ENCODE measurements at places on chromosomes 7 and 10.

- DNase-seq, result no peak
These were observed 275.2 kb downstream of the AUTS2 start for GRCh38 chr7:69873512-69873911.

DNA sequence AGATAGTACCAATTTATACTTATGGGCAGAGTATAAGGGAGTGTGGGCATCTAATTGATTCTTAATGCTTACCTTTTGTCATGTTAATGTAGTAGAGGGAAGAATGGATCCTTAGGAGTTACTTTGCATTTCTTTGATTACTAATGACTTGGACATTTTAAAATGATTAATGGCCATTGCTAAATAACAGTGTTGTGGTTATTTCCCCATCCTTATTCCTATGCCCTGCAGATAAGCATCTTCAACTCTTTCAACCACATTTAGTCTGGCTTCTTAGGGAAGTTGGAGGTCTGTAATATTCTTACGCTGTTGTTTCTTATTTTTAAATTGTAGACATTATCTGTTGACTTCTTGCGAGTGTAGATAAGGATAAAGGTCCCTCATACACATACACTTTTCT lies 37.2 kb downstream of the KAT6B start:
- no peak for DNase-seq

GRCh38 chr10:103333934-103334520 lies 16.9 kb downstream of the PCGF6 start:
- no peak for DNase-seq

- DNase-seq, result no peak
These were observed 228.6 kb downstream of the GLRX3 start for GRCh38 chr10:130364631-130365411.

GRCh38 chr10:63703740-63704345 lies 182.6 kb downstream of the REEP3 start:
- no peak for DNase-seq

DNA sequence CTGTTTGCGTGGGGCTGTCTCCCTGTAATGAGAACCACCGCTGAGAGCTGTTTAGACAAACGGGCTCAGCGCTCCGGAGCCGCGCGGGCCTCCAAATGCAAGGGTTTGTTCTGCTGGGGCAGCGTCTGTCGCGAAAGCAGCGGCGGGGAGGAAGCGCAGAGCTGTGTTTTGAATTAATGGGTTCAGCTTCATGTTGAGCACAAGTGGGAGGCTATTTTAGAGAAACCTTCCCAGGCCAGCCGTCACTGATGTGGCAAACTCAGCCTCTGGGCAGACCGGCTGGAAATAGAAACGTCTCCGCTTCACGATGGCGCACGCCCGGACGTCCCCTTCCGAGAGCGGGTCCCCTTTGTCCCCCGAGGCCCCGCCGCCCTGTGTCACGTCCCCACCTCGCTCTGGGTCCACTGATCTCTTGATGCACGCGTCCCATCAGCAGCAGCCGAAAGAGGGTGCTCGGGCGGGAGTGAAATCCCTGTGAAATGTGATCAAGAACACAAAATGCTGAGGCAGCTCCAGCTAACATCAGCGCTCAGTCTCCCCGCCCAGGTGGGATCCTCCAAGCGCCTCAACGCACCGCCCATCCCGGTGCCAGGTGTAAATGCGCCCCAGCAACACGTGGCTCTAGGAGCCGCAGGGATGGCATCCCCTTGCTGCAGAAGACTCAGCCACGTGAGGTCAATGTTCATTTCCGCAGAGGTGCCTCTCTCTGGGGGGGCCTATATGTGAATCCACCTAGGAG lies 44.9 kb downstream of the BAMBI start:
- peak; percentile 66 for DNase-seq

DNA sequence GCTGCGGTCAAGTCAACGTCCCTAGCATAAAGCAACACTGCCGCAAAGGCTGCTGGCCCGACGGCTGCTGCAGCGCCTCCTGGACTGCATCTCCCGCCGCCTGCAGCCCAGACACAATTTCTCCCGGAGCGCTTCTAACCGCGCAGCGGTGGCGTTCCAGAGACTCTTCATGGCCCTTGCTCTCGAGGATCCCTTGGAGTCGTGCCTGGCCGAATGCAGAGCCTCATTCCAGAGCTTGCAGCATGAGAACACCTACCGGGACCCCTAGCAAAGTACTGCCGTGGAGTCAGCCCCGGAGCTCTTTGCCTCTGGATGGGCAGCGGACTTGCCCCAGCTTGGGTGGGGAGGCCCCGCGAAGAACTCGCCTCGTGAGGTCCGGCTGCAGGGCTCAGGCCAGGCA lies 79.7 kb upstream of the ZNF32 start:
- no peak for DNase-seq

- no peak for DNase-seq
These were observed 21.2 kb downstream of the GLCCI1 start for GRCh38 chr7:7989616-7990440.

DNA sequence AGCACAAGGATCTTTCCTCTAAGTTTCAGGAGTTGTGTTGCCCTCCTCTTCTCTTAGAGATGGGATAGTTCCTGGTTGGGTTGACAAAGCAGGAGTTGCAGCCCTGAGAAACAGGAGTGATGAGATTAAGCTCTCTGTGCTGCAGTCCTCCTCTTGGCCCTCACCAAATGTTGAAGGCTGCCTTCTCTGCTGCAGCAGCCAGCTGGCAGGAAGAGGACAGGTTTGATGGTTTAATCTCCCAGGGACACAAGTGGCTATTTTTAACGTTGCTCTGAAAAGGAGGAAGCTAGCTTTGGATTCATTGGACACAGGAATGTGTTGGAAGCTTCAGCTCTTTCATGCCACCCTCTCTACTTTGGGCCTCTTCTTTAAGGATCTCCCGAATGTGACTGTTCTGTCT lies 9.4 kb downstream of the STRIP2 start:
- DNase-seq, result peak; percentile 23

DNA sequence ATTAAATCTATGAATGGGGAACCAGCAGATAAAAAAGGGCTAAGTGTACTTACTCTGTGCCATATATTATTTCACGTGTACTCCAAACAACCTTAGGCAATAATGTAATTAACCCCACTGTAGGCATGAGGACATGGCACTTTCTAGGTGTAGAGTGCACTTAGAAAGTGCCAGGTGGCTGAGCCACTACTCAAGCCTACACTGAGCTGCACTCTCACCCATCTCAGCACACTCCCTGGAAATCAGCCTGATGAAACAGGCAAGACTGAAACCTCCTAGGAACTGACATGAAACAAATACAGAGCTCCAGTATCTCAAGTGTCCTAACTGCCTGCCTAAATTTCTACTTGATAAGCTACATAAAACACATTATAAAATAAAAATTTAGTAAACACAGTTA lies 147.4 kb downstream of the KMT2E start:
- no peak for DNase-seq

GRCh38 chr7:117427258-117427701 lies at the start of gene ASZ1:
ASZ1 (minus strand) TSS chr7:117427493; CDS start chr7:117427460, 33 bp downstream.
- no peak for DNase-seq

GRCh38 chr10:104307576-104308438 lies 30.5 kb downstream of the ITPRIP start:
- no peak for DNase-seq

DNA sequence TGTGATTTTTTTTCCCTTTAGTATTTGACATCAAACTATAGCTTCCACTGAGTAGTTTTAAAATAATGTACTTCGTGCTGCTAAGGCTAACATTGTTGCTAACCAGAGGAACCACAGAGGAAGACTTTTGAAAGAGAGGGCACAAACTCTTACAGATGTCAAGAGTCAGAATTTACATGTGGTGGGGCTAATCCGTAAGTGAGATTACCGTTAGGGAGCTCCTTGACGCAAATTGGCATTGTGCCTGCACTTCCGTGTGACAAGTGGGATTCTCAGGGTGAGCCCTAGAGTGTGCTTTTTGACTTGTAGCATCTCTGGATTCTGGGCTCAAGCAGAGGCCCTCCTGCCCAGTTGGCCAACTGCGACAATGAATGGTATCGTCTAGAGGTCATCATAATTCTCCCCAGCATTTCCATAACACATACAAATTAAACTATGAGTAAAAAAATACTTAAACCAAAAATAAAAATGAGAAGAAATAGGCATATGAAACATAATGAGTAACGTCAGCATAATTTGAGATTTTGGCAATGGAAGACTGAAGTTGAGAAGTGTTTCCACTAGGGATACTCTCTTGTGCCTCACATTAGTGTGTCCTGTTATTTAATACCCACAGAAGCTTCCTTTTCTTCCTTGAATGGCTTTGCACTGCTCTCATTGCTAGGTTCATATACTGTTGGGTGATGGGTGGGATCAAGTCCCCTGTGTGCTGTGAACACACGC lies 164.0 kb downstream of the SDK1 start:
- no peak for DNase-seq

GRCh38 chr10:87694011-87694794 lies 34.5 kb downstream of the PAPSS2 start:
- no peak for DNase-seq

GRCh38 chr7:132130497-132130896 lies 445.8 kb downstream of the PLXNA4 start:
- DNase-seq, result no peak

DNA sequence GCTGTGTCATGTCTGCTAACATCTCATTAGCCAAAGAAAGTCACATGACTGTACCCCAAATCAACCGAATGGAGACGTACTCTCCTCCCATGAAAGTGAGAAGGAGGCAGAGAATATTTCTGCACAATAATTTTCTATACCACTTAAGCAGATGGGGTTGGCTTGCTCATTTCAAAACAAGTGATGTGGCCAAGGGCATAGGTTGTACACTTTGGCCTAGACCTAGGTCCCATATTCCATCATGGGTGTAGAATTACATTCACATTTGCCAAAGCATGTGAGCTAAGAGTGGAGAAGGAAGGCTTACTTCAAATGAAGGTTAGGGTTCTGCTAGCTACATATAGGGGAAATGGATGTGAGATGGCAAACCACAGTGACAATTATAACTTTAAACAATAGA lies 83.0 kb downstream of the ZNF365 start:
- no peak for DNase-seq

DNA sequence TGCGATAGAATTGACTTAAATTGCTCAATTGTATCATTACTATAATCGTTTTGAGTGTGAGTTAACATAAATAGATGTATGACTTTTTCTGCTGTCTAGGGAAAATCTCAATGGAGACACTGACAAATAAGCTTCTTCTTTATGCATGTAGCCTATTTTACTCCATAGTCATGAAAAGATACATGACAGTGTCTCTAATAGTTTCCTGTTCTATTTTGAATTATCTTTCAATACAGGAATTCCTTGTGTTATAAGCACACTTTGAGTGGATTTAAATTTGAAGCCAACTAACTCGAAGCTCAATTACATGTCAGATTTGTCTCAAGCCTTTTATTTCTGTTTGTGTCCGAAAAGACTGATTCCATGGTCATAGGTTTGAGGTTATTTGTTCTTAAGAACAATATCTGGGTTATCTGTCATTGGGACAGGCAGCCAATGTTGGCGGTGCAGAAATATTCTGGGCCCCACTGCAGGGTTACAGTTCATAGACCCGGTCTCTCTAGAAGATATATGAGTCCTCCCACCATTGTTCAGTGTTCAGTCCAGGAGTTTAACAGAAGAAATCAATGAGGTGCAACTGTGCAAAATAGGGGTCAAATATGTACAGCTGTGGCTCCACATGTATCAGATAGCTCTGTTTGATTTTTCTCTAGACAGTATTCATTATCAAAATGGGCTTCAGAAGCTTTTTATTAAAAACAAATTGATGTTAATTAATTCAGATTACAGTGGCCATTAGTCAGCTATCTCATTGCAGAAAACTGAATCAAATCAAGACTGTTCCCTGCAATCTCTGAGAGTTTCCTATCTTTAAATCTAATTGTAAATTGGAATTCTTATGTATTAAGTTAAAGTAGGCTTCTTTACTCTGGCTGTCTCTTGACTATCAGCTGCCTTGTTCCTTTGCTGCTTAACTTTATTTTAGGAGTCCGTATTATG lies 1238.8 kb downstream of the NXPH1 start:
- DNase-seq, result no peak

- no peak for DNase-seq
These were observed 89.1 kb upstream of the HABP2 start for GRCh38 chr10:113463777-113464176.

- DNase-seq, result no peak
These were observed 75.8 kb downstream of the MPLKIP start for GRCh38 chr7:40058636-40059035.

GRCh38 chr7:128425850-128426249 lies 16.1 kb upstream of the IMPDH1 start:
- peak; percentile 49 for DNase-seq

- DNase-seq, result no peak
These were observed 11.8 kb upstream of the RRP12 start for GRCh38 chr10:97412891-97413304.

DNA sequence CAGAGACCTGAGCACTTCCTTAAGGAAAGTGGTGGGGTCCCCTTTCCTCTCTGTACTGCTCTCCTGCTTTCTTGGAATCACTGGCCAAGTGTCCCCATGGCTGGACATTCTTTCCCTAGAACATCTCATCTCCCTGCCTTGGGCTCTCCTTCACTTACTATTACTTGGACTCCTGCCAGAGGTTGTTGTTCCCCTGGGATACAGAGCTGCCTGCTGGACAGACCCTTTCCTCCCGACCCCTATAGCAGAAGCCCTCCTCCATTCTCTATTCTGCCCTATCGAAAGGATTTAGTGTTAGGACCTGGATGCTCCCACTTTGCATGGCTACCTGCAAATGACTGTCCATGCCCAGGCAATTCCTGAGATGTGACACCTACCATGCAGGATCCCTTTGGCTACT lies 164.3 kb upstream of the PODXL start:
- no peak for DNase-seq

DNA sequence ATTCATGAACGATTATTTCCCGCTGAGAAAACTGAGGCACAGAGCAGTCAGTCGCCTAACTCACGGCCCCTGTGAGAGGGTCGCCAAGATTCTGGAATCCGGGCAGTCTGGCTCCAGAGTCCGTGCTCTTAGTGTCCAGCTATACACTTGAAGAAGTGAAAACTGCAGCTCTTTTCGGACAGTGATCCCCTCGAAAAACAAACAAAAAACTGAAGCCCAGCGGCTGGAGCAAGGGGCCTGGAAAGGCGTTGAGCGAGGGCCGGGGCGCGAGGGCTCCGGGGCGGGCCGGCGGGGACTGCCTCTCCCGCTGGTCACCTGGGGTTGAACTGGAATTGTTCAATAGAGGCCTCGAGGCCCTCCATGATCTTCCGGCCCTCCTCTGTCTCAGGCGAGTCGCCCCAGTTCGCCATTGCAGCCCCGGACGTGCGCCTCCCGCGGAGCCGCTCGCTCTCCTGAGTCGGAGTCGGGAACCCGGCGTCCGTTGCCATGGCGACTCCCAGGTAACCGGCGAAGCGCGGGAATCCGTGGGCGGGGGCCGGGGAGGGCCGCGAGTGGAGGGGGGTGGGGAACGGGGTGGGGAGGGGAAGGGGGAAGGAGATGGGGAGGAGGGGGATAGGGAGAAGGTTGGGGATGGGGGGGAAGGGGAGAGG lies 881 bp downstream of the C10orf67 start:
- DNase-seq, result peak; percentile 64

DNA sequence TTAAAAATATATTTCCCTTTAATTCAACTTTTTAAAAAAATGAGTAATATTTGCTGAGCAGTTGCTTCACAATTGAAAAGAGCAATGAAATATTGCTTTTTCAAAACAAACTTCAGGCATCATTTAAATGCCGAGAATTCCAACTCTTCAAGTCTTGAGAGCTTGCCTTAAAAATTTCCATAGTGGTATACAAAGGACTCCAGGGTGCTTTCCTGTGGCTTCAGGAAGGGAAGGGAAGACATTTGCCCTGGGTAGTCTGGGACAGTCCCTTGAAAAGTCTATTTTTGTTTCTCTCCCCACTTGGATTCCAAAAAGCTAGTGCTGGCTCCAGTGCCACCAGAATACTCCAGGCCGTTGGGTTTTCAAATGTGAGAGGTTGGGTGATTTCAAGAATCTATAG lies 71.7 kb downstream of the HYCC1 start:
- DNase-seq, result no peak

Measured in hippocampal formation (tissue), 2 donors.